ENCODE measurements at places on chromosomes 5 and 9.

DNA sequence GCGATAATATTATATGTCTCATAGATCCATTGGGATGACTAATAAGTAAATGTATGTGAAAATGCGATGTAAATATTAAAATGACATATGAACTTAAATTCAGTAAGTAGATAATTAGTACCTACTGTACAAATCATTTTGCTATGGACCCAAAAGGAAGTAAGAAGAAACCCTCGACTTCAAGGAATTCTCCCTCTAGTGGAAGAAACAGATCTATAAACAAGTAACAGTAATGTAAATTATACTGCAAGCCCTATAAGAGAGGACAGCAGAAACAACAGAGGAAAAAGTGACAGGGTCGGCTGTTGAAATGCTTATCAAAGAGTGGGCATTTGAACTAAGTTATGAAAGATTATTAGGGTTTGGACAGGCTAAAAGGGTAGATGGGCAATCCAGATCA lies 320.3 kb downstream of the DMAC1 start:
- no peak for DNase-seq

DNA sequence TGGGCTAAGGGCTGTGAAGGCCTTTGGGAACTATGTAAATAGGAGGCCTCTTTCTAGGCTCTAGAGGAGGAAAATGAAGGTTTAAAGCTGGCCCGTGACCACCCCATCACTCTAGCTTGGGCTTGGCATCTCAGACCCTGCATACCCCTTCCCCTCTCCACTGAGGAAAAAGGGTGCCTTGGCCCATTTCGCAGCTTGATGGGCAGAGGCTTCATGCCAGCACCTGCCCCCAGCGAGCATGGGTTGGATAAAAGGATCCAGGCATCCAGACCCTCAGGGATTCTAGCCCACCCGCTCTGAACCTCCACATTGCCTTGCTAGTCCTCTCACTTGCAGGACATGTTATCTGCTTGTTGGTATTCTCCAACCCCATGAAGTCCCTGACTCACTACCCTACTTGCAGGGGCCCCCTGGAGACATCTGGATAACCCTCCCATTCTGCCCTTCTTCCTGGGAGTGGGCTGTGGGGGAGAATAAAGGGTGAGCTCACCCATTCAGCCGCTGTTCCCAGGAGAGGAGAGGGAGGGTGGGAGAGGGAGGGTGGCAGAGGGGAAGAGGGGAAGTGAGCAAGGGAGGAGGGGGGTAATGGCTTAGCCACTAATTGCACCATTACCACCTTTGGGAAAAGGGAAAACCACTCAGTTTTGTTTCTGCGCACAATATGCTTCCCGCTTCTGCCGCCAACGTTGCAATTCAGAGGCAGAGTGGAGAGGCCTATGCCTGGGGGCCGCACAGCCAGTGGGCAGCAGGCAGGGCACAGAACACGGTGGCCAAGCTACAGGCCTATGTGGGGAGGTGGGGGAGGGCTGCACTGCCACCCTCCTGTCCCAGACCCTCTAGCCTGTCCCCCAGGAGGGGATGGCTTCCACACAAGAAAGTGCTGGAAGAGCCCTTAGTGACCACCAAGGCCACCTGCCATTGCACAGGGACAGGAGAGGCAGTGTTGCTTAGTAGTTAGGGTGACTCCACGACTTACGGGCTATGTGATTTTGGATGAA lies 2.1 kb upstream of the CAMK2A start:
- no peak for DNase-seq

DNA sequence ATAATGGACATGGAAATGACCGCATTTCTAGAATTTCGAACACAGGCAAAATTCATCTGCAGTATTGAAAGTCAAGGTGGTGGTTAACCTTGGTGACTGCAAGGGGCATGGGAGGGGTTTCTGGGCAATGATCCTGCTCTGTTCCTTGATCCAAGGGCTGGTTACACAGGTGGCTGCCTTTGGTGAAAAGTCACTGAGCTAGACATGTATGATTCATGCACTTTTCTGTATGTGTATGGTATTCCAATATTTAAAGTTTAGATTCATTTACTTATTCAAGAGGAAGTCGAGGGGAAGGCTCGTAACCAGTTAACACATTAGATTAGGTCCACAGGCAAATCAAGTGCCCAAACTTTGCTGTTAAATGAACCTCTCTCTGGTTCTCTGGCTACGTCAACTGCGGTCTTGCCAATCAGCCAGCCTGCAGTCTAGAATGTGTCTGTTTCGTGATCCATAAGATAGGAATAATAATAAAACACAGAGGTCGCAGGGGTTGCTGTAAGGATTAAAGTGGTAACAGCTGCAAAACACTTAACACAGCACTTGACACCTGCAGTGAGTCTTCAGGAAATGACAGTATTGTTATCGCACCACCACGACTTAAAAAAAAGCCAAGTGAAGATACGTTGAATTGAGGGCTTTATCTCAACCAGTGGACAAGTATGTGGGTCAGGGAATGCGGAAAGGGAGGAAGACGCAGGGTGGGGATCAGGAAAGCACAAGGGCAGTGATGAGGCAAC lies 92.5 kb downstream of the TLE1 start:
- no peak for DNase-seq

DNA sequence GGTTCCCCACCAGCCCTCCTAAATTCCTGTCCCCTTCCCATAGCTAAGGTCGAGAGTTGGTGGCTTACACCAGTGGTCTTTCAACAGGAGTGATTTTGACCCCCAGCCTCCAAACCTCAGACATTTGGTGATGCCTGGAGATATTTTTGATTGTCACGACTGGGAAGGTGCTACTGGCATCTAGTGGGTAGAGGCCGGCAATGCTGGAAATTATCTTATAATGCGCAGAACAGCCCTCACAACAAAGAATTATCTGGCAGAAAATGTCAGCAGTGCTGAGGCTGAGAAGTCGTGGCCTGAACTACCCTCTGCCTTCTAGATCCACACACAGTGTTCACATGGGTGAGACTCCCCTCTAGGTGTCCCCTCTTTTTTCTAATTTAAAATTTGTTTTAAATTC lies 69.6 kb downstream of the IL31RA start:
- DNase-seq = peak; percentile 14

GRCh38 chr5:67233075-67233474 lies 36.5 kb upstream of the CD180 start:
- no peak for DNase-seq

All from D341Med (cell line).